ENCODE measurements at places on chromosomes 3 and 15. TPM values are rescaled to one million over a fixed set of nuclear protein-coding genes. Genes with fewer than 3 reads are reported as not detected.

SRGAP3 gene
- 7.9 TPM for total RNA-seq

PLS1 gene
- 1.2 TPM for total RNA-seq

DPPA2 gene
- not detected for total RNA-seq

GRCh38 chr3:20975188-20975651 is 775.8 kb downstream of the ZNF385D start:
- DNase-seq: peak; percentile 6

DNA sequence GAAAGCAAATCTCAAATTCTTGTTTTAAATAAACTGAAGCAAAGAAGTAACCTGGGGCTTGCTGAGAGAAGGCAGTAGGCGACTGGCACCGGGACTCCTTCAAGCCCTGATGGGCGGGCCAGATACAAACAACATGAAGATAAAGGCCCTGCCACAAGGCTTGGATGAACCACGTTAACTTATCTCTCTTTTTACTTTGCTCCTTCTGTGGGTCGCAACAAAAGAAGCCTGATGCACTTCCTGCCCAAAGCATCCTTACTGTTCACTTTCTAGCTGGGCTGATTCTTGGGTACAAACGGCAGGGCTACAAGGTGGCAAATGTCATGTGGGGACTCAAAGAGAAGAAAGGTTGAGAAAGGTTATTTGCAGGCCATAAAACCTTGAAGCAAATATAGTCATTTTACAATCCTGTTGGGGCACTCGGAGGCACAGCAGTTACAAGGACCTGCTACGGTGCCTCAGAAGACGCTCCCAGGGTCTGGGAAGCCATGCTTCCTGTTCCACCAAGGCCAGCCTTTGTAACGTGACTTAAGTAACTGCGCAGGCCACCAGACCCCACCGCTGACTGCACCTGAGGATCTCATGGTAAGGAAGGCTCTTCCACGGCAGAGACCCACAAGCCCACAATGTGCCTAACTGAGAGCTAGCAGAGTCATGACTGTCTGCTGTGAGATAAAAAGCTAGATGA is 71.1 kb downstream of the CHSY1 start:
- no peak for DNase-seq

GRCh38 chr3:113286524-113286923 is 75.2 kb downstream of the BOC start:
- DNase-seq: no peak

- DNase-seq: no peak
Measured at GRCh38 chr3:181210275-181210674, 220.7 kb upstream of the DNAJC19 start.

DNA sequence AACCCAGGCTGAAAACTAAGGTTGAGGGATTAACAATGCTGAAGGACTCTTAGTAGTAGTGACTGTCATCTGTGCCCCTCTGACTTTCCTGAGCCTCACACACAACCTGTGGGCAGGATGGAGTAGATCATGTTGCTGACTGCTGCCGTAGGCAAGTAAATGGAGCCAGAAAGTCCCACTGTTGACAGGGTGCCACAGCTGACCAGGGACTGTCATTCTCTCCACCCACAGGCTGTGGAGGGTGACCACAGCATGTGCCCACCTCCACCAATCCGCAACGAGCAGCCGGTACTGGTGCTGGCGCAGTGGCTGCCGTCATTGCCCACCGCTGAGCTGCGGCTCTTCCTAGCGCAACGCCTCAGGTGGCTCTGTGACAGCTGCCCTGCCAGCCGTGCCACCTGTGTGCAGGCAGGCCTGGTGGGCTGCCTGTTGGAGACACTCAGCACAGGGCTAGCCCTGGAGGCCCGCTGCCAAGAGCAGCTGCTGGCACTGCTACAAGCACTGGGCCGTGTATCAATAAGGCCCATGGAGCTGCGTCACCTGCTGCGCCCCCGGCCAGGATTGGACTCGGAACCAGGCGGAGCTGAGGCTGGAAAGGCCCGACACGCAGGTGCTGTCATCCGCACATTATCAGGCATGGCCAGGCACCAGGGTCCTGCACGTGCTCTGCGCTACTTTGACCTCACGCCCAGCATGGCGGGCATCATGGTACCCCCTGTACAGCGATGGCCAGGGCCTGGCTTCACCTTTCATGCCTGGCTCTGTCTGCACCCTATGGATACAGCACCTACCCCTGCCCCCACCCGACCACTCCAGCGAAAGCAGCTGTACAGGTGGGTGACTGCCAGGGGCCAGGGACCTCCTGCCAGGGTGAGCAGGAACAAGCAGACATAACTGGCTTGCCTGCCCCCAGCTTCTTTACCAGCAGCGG is 15.6 kb downstream of the NBEAL2 start:
- no peak for DNase-seq
